ENCODE measurements at places on chromosomes 3 and 15. TPM values are rescaled to one million over a fixed set of nuclear protein-coding genes. Genes with fewer than 3 reads are reported as not detected.

- ATAC-seq, result peak; percentile 93
Observed at GRCh38 chr3:139427283-139428060, 38.0 kb upstream of the COPB2 start.

DNA sequence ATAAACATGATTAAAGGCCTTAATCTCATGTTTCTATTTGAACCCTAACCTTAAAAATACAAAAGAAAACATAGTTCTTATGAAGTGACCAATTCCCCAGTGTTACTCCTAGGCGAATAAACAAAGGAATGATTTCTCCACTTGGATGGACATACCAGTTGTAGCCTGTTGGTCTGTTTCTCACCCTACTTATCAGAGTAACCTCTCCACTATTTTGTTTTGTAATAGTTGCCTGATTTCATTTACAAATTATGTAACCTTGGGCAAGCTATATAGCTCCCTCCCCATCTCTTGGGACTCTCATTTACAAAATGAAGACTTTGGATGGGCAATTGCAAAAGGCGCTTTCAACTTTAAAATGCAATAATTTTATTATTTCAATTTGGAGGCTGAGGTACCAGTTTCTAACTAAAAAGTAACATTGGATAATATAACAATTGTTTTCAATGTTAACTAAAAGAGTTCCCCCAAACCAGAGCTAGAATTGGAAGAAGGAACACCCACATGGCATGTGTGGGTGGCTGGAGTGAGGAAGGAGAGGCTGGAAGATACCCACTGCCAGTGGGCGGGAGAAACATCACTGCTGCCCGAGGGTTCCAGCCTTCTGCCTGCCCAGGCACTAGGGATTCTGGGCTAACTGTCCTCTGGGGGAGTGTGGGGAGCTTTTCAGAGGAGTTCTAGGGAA lies 74.2 kb downstream of the RFTN1 start:
- no peak for ATAC-seq

GRCh38 chr3:42514876-42515275 lies 12.4 kb downstream of the VIPR1 start:
- ATAC-seq, result peak; percentile 11

DNA sequence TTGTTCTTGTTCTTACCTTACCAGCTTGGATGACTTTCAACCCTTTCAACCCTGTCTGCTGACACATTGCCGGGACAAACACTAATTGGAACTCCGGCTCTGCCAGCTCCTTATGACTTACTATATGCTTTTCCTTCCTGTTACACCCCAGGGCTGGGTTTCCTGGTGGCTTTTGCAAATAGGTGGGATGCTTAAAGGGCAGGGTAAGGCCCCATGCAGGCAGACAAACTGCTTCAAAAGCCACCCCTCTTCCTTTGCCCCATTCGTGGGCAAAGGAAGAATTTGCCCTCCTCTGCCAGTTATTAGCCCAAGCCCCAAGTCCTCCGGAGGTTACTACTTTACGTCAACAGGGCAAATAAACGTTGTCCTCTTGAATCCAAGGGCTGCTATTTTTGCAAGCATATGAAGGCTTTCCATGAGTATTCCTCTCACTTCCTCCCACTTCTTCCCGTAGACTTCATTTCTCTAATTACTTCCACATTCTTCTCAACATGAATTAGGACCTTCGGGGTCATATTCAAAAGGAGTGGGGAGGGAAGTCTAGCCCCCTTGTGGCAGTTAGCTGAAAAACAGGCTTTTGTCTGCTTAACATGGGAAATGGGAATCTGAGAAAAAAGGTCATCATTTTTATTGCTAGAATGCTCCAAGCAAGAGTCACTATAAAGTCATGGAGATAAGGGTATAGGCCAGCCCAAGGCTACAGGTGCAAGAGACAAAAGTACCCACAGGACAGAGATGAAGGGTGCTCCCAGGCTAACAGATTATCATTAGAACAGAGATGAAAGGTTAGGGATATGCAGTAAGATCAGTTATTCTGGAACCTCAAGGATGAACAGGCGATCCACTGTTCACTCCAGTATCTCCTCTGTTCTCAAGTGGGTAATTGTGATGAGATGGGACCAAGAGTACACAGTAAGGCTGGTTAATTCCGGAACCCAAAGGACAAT lies 56.3 kb upstream of the FSTL1 start:
- peak; percentile 68 for ATAC-seq

GRCh38 chr15:63969652-63970421 lies 76.4 kb downstream of the DAPK2 start:
- ATAC-seq, result no peak

- ATAC-seq, result no peak
Observed at GRCh38 chr15:81314378-81314777, 9.6 kb downstream of the STARD5 start.

DNA sequence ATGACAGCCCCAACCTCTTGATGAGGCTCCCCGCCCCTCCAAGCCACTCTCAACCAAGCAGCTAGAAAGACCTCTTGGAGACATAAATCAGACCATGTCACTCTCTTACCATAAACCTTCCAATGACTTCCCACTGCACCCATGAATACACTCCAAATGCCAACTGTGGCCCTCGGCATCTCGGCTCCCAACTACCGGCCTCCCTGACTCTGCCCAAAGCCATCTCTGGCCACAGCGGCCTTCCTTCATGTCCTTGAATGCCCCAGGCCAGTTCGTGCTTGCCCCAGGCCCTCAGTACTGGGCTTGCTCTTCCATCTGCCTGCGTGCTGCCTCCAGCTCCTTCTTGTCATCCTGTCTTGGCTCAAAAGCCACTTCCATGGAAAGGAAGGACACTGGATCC lies 32.0 kb downstream of the HCN4 start:
- no peak for ATAC-seq

The FSTL1 gene
- total RNA-seq, result 15.8 TPM

The SGO1 gene
- total RNA-seq, result 5.4 TPM

The MITF gene
- 2.1 TPM for total RNA-seq

Measured in esophagus mucosa (tissue), 1 donor.